ENCODE measurements at places on chromosomes 3 and 15. TPM values are rescaled to one million over a fixed set of nuclear protein-coding genes. Genes with fewer than 3 reads are reported as not detected.

BBX gene
- 42.4 TPM for total RNA-seq

REC114 gene
- total RNA-seq, result not detected

GOLGA8T gene
- not detected for total RNA-seq

DNA sequence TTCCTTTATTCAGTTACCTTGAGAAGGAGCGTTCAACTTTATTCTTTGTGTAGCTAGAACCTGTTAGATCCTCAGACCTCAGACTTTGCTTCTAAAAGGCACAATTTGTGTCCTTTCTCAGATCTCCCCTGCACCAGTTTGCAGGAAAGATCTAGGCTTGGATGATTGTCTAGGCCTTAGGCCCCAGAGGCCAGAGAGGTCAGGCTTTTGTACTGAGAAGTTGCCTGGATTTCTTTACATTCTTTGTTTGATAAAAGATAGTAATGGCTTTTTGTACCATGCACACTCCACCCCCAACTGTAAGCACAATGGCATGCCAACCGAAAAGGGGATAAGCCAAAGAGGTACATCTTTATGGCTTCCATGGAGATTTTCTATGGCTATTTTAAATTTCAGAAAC lies 719.6 kb upstream of the NR2F2 start:
- H3K4me3 ChIP-seq, result no peak overlapping the region
- H3K36me3 ChIP-seq, result no peaks in the 10 kb centered on the region
- no peaks in the 10 kb centered on the region for H3K4me1 ChIP-seq
- H3K27ac ChIP-seq, result no peak overlapping the region
- no peak for DNase-seq

Measured in activated CD4-positive, alpha-beta memory T cell treated with anti-CD3 and anti-CD28 coated beads, Interleukin-2, amount 10 ng/mL, durations not matched to agents 7 days and 5 days (primary cell).